ENCODE measurements at places on chromosomes 3 and 15.
A peak's percentile ranks its signal among the peaks of the same experiment; 100 is the strongest.

DNA sequence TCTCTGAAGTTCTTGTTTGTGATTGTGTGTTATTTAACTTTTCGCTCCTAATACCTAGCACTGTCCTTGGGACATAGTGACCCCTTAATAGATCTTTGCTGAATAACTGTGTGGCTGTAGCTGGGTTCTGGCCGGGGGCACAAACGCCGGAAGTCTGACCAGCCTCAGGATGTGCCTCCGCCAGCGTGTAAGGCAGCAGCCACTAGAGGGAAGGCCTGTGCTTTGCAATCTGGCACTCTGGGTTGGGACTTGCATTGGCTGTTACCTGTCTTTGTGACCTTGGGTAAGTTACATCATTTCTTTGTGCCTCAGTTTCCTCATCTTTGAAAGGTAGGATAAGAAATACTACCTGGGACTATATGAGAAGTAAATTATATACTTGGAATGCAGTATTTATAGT, 158.7 kb downstream of the GHSR start:
- DNase-seq, result no peak

- DNase-seq, result no peak
These were observed 17.0 kb downstream of the TMEM62 start for GRCh38 chr15:43150191-43150929.

DNA sequence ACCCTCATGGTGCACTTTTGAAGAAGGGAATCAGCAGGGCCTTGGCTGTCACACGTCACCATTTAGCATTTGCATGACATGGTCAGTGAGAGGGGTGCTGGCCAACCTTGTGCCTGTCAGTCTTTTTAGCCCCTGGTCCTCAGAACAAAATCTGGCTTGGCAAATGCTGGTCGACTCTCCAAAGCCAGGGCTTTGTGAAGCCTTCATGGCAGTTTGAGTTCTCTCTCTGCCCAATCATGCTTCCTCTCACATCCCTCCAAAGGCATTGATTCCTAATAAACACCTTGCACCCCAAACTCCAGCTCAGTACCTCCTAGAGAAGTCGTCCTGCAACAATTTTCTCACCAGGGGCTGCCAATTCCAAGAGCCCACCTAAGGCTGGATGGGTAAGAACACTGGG, 19.4 kb downstream of the CCR9 start:
- DNase-seq, result no peak

GRCh38 chr3:184603151-184604030, 41.8 kb downstream of the EPHB3 start:
- no peak for DNase-seq

GRCh38 chr3:3696345-3696744, 102.9 kb upstream of the LRRN1 start:
- no peak for DNase-seq

- DNase-seq, result peak; percentile 96
These were observed 9.5 kb downstream of the PCSK6 start for GRCh38 chr15:101479851-101480612.

DNA sequence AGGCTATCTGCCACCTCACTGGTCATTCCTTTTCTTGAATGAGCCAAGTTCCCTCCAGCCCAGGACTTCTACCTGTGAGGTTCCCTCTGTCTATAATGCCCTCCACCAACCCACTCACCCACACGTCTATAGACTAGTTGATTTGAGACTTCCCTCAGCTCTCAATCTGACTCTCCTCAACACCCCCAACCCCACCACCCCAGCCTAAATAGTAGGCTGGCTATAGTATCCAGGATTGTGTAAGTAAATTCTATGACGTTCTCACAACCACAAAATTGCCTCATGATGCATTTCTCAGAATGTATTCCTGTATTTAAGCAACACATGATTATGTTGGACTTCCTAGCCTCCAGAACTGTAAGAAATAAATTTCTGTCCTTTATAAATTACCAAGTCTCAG, 2.2 kb downstream of the PLSCR1 start:
- no peak for DNase-seq

DNA sequence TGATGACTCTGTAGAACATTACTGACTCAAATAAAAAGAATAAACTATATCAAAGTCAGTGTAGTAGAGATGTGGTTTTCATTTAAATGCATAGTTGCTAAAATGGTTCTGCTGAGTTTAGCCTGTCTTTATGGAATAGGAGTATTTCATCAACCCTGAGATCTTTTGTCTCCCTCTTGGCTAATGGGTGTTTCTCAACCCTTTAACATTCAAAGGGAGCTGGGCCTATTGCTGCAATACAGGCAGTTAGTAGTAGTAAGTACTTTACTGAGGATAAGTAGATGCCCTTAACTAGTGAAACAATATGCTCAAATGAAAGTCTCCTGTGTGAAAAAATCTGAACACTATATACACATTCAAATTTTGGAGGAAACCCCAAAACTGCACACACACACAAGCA, 184.7 kb upstream of the TTC14 start:
- no peak for DNase-seq

DNA sequence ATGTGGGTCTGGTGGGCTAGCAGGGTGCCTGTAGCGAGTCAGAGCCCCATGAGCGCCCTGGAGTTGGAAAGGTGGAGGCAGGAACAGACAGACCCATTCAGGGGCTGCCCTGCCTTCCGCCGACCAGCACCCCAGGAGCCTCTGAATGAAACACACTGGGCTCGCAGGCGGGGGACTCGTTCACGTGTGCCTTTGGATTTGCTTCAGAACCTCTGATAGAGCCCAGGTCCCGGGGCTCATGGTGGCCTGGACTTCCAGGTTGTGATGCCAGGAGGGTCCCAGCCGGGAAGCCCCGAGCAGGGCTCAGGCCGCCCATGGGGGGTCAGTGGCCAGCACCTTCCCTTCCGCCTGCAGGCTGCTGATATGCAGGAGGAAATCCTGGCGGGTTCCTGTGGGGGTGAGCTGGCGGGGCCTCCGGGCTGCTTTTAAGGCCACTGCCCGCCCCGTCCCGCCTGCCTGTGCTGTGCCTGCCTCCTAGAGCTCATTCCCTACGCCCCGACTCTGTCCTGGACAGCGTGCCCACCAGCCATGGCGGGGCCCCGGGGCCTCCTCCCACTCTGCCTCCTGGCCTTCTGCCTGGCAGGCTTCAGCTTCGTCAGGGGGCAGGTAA, at the start of gene STAB1:
Gene STAB1 (plus strand): TSS at position 453 of the 610 bp plus-strand sequence. CDS start 76 bp downstream, at position 529.
- DNase-seq, result no peak

DNA sequence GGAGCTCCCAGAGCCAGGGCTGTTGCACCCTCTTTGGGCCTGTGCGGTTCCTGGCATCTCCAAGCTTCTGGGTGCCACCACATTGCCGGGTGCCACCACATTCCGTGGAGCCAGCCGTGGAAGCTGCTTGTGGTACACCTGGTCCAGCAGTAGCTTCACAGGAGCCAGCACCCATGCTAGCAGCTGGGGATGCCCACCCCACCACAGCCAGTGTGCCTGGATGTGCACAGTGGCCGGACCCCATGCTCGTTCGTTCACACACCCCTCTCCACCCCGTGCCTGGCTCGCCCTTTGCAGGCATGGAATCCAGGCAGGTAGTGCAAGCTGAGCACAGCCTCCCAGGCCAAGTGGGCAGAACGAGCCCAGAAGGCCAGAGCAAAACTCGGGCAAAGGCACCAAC, 1029.8 kb upstream of the GBE1 start:
- DNase-seq, result no peak

DNA sequence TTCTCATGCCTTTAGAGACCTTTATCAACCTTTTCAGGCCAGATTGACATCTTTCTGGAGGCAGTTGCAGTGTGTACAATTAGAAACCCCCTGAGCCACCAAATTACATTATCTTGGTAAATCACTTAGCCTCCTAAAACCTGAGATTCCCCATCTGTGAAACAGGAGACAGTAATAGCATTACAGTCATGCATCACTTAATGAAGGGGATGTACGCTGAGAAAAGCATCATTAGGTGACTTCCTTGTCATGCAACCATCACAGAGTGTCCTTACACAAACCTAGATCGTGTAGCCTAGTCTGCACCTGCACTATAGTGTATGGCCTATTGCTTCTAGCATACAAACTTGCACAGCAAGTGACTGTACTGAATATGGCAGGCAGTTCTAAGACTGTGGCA, 400.8 kb upstream of the CNTN3 start:
- DNase-seq, result no peak

- DNase-seq, result no peak
These were observed 35.6 kb upstream of the MUC4 start for GRCh38 chr3:195847055-195847950.

DNA sequence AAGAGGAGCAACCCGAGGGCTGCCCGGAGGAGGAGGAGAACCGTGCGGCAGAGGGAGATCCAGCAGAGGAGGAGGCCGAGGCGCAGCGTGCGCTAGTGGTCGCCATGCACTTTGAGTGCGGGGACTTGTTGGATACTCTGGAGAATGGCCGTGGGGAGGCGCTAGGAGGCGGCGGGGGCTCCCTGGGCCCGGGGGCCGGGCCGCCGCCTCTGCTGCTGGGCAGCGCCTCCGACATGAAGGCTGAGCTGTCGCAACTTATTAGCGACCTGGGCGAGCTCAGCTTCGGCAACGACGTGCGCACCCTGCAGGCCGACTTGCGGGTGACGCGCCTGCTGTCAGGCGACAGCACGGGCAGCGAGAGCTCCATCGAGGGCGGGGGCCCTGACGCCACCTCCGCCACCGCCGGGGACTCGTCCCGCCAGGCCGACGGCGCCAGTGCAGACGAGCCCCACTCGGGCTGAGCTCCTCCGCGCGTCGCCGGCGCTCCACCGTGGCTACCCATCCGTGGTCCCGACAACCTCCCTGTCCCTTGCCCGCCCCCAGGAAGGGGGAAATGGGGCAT, 2.0 kb downstream of the FAM43A start:
- DNase-seq, result no peak

GRCh38 chr15:72979308-72979707, 73.0 kb upstream of the NEO1 start:
- DNase-seq, result no peak

GRCh38 chr15:28098766-28099554, at the start of gene OCA2:
TSS of gene OCA2 (minus strand) at chr15:28099315. CDS start at chr15:28081874, 17,441 bp downstream.
- no peak for DNase-seq

- no peak for DNase-seq
These were observed 531.4 kb downstream of the FOXP1 start for GRCh38 chr3:71051893-71052687.

DNA sequence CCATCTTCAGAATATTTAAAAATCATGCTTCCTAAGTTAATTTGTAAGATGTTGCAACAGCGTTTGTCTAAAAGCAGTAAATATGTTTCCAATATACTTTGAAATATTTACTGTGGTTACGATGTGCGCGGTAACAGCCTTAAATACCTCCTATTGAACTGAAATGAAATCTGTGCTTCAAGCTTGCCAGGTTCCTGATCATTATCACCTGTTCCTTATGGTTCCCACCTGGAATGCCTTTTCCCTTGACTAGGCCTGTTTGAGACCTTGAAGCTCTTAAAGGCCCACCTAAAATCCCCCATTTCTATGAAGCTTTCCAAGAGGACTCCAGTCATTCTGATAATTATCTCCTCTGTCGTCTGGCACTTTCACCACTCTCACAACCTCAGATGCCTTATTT, 146.7 kb downstream of the NAALADL2 start:
- DNase-seq, result no peak

- no peak for DNase-seq
These were observed 114.7 kb upstream of the BHLHE40 start for GRCh38 chr3:4864503-4864902.

GRCh38 chr3:55484191-55484689, 2.9 kb downstream of the WNT5A start:
- DNase-seq, result no peak

GRCh38 chr15:69403594-69403993, 10.6 kb upstream of the KIF23 start:
- DNase-seq, result no peak

GRCh38 chr3:62554264-62554799, 181.0 kb upstream of the FEZF2 start:
- DNase-seq, result no peak

- DNase-seq, result no peak
These were observed 37.3 kb downstream of the CRYGS start for GRCh38 chr3:186506857-186507256.

DNA sequence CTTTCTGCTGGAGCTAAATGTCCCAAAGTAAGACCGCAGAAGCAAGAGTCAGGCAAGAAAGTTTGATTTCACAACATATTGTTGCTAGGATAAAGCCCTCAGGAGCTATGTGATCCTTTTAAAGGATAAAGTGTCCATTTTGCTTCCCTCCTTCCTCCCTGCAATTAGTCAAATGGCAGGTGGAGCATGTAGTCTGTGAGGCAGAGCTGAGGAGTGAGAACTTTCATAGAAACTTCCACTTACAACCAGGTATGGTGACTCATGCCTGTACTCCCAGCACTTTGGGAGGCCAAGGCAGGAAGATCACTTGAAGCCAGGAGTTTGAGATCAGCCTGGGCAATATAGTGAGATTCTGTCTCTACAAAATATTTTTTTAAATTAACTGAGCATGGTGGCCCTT, 25.2 kb upstream of the RHCG start:
- no peak for DNase-seq

Data from putamen (tissue), 1 donor.